K562 (cell line): ENCODE measurements at places on chromosomes 1 and 21.
A peak's percentile ranks its signal among the peaks of the same experiment; 100 is the strongest.

- peak; percentile 28 for DNase-seq
These were observed 9.1 kb downstream of the CDKN2C start for GRCh38 chr1:50978852-50979781.

DNA sequence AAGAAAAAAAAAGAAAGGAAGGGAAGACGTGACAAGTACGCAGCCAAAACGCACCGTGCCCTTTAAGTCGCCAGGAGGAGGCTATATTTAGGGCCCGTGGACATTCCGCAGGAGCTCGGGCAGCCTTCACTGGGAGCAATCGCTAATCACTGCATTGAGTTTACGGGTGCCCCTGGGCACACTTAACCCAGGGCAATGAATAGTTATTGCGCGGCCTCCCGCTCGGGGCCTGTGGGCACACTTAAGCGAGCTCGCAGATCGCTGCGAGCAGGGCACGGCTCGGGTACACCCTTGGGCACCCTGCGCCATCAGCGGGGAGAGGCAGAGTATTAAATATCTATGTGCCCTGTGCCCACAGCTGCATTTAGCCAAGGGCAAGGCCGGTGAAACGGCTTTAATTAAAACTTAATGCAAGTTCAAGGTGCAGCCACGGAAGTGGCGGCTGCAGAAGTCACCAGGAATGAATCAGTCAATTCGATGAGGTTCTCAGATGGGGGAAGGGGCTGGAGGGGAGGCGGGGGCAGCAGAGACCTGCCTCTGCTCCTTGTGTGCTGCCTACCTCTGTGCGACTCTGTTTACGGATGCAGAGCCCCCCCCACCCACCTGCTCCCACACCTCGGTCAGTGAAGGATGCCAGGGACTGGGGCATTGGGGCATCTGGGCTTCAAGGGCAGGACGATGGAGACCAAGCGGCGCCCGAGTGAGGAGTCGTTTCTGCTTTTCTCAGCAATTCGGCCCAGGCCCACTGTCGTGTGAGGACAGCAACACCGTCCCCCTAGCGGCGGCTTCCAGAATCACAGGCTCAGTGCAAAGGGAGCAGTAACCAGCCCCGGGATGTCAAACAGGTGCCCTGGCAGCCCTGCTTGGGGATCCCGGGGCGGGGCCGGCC lies 51.8 kb upstream of the TARDBP start:
- peak; percentile 86 for DNase-seq

DNA sequence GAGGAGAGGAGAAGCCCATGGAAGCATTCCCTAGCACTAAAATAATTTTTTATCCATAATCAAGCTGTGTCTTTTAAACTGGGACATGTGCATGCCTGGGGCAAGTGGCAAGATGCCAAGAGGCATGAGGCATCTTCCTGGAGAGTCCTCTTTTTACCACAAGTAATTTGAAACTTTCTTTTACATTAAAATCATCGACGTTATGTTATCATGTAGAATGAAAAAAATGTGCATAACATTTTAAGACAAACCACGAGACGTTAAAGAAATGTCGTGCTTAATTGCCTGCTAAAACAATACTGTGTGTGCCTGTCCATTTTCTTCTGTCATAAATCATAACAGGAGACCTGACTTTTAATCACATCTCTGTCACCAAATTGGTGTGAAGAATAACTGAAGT lies 1.5 kb downstream of the STYXL2 start:
- DNase-seq, result no peak

- no peak for DNase-seq
These were observed 3.0 kb downstream of the OLFML3 start for GRCh38 chr1:113981962-113982931.

GRCh38 chr1:17186216-17186909 lies 18.6 kb upstream of the PADI1 start:
- DNase-seq, result no peak

DNA sequence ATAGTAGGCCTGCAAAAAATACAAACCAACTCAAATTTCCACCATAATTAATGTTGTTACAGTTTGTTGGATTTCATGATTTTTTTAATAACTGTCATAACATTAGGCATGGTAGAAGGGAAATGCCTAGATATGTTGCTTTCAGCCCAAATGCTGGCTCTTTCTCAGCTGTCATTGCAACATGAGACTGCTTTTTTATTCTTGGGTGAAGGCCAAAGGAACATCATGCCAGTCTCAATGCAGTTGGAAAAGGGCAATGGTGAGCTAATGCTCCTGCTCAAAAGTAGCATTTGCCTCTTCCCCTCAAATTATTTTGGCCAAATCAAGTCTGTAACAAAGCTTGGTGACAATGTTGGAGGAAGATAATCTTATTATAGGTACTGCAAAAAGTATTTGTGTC lies 877.7 kb upstream of the PRMT6 start:
- DNase-seq, result no peak

GRCh38 chr1:214404154-214404553 lies 123.2 kb downstream of the SMYD2 start:
- no peak for DNase-seq

DNA sequence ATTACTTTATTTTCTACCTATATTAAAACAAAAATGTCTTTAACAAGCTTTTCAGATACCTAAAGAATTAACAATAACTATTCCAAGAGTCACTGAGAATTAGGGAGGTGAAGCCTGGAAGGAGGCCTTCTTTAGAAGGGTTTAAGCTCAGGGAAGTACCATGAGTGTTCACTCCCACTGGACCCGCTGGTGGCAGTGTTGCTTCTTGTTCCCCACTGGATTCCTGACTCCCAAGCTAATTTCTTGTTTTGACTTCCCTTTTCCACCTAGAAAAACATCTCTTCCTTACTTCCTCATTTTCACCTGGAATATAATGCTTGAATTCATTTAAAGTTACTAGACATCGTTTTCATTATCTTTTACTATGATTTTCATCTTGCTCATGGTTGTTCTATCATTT lies 264.2 kb downstream of the HMCN1 start:
- DNase-seq, result no peak

- DNase-seq, result no peak
These were observed 376.5 kb downstream of the ADGRL2 start for GRCh38 chr1:82177192-82177591.

GRCh38 chr1:43976890-43977289 lies 2.1 kb upstream of the B4GALT2 start:
- no peak for DNase-seq

DNA sequence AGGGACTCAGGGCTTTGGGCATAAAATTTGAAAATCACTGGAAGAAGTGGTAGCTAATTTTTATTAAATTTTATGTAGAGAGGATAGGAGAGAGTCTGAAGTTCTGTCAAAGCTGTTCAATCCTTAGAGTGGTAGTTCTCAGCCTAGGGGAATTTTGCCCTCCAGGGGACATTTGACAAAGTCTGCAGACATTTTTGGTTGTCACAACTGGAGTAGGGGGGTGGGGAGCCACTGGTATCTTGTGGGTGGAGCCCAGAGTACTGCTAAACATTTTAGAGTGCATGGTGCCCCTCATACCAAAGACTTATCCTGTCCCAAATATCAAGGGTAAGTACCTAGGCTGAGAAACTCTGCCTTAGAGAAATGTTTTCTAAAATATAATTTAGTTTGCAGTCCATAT lies 30.2 kb downstream of the RASAL2 start:
- no peak for DNase-seq

GRCh38 chr1:3456449-3456963 lies 2.0 kb downstream of the ARHGEF16 start:
- no peak for DNase-seq

DNA sequence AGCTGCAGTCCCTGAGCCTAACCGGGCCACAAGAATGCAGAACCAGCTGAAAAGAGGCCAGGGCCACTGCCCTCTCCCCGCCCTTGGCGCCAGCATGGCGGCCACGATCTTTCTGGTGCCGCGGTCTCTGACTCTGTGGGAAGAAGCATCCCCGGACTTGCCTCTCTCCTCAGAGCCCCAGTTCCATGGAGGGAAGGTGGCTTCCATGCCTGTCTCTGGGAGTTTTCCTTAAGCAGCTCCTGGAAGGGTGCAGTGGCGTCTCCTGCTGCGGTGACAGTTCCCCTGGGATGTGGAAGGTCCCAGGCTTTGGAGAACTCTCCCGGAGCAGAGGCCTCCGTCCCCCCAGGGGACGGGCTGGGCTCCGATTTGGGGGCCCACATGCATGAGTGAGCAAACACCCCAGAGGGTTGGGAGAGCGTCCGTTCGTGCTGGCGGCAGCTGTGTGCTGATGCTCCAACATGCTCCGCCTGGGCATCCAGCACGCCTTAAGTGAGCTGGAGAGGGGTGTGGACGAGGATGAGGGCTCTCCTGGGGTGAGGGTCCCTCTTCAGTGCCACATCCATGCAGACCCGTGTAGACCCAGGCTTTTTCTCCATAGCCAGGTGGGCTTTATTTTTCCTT lies 109.8 kb upstream of the COL6A1 start:
- no peak for DNase-seq

DNA sequence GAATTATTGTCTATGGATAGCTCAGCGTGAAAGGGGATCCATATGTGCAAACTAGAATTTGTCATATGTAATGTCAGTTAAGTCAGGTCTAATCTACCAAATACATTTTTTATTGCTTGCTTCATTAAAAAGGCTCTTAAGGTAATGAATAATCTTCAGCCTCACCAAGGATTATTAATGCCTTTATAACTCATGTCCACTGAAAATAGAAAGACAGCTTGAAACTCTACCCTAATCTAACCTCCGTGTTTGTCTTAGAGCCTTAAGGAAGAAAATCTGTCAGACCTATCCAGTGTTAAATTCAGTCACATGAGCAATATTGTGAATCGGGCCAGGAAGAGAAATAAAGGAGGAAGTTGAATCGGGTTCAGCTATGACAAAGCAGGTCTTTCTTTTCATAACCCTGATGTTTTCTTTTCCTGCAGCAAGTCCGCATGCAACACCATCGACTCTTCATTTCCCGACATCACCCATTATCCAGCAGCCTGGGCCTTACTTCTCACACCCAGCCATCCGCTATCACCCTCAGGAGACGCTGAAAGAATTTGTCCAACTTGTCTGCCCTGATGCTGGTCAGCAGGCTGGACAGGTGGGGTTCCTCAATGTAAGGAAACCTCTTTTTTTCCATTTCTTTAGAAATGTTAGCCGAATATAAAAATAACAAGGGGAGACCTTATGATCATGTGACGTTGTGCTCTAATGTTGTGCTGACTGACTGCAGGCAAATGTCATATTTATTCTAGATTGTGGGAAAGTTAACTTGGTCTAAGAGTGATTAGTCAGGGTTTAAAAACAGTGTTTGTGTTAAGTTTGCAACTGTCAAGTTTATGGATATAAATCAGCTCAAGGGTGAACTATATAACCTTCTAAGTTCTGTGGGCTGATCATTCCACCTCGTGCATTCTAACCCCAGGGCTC lies 321.0 kb downstream of the TM2D1 start:
- DNase-seq, result no peak

GRCh38 chr1:54952950-54953718 lies 27.3 kb upstream of the TMEM61 start:
- DNase-seq, result no peak

- DNase-seq, result no peak
These were observed 443.4 kb upstream of the RGS18 start for GRCh38 chr1:191714845-191715244.

GRCh38 chr1:180309338-180309737 lies 79.3 kb downstream of the LHX4 start:
- no peak for DNase-seq

DNA sequence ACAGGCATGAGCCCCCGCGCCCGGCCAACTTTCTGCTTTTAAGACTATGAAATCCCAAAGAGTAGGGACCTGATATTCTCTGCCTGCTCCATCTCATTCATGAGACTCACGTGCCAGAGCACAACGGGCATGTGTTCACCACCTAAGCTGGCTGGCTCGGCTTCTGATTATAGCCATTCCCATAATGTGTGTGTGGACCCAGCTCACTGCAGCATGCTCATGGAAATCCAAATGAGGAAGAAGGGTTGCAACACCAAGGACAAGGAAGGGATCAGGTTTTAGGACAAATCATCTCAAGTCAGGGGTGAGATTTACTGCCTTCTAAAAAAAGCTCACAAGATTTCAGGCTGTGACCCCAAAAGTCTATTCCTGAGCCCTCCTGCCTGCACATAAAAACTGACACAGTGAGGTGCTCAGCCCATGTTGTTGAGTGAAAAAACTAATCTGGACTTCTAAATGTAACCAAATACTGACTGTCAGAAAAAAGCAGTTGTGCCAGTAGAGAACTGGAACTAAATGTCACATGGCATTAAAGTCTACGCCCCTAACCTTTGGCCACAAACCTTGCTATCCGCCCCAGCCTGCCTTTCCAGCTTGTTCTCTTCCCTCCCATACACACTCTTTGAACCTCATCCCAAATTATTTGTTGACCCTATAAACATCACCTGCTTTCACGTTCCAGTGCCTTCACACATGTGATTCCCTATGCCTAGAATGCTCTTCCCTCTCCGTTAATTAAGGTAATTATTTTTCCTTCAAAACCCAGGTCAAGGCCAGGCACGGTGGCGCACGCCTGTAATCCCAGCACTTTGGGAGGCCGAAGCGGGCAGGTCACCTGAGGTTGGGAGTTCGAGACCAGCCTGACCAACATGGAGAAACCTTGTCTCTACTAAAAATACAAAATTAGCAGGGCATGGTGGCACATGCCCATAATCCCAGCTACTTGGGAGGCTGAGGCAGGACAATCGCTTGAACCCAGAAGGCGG lies 9.1 kb upstream of the COA7 start:
- DNase-seq, result no peak

DNA sequence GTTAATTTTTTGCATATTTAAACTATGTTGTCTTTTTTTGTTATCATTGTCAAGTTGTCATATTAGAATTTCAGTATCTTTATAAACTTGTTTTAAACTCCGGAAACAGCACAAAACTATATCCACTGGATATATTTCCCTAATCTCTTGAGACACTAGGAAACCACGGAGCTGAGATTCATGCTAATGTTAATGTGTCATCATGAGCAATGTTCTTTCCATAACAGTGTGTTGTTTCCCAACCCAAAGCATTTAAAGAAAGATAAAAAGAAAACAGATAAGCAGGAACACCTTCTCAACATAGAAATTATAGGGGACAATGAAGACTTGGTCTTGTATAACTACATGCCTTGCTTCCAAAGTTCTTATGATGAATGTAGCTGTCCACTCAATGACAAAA lies 626.2 kb upstream of the TMPRSS15 start:
- DNase-seq, result no peak

- no peak for DNase-seq
These were observed 47.7 kb upstream of the PPM1J start for GRCh38 chr1:112762541-112763500.

DNA sequence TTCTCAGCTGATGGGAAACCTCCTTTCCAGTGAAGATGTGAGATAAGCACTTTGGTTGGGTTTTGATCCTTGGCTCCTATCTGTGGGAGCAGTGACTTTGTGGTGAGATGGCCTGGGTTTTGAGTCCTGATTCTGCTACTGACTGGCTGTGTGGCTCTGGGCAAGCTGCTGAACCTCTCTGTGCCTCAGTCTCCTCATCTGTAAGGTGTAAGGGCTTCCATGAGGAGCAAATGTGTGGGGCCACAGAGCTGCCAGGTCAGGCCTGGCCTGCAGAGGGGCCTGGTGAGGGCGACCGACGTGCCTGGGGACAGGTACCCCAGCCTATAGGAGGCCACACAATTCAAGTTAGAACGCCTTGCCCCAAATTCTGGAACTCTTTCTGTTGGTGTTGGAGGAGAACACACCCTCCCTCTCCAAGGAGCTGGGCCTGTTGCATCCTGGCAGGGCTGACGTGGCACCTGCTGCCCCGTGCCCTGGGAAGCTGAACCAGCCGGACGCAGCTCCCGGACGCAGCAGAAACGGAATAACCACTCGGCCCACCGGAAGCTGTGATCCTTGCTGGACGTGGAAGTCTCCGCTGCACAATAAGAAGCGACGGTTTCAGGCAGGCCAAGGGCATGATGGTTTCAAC lies 62.7 kb downstream of the AGPAT3 start:
- DNase-seq, result no peak

- no peak for DNase-seq
These were observed 36.6 kb upstream of the SLC44A3 start for GRCh38 chr1:94783342-94784189.

GRCh38 chr1:67710417-67710816 lies 25.4 kb downstream of the GADD45A start:
- no peak for DNase-seq
